ENCODE measurements at places on chromosomes 6 and 20.

DNA sequence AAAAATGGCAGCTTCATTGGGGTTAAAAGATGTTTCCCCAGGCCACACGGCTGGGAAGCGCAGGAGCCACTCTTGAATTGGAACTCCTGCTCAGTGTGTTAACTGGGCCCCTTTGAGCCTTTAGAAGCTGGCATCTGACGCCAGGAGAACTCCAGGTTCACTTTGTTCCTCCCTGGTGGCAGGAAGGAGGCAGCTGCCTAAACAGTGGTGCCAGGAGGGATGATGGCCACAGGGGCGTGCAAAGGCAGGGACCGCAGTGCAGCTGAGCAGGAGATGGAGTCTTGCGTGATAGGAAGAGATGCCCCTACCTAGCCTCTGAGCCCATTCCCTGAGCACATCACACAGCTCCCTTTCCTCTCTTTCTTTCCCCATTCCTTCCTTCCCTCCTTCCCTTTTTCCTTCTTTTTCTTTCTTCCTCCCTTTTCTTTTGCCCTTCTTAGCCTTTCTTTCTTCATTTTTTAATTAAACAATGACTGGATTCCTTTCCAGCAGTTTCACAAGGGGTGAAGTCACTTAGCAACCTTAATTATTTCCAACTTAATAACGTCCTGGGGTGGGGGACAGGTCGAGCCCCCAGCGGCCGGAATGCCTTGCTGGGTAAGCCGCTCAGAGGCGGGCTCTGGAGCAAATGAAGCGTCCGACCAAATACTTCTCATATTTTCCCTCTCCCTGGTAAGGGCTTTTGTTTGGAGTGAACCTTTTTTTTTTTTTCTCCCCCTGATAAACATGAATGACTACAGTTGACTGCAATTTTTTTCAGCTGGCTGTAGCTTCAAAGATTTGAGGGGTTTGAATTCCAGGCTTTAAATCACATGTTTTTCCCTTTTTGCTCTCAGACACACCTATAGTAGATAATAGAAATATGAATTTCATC, 20.8 kb upstream of the BMP7 start:
- no peak for DNase-seq

- DNase-seq = no peak
These were observed 245.4 kb downstream of the PTPRK start for GRCh38 chr6:128275030-128275429.

- no peak for DNase-seq
These were observed 62.1 kb downstream of the FOXO3 start for GRCh38 chr6:108622641-108623298.

GRCh38 chr6:148497717-148498116, 155.1 kb downstream of the SASH1 start:
- DNase-seq = no peak

DNA sequence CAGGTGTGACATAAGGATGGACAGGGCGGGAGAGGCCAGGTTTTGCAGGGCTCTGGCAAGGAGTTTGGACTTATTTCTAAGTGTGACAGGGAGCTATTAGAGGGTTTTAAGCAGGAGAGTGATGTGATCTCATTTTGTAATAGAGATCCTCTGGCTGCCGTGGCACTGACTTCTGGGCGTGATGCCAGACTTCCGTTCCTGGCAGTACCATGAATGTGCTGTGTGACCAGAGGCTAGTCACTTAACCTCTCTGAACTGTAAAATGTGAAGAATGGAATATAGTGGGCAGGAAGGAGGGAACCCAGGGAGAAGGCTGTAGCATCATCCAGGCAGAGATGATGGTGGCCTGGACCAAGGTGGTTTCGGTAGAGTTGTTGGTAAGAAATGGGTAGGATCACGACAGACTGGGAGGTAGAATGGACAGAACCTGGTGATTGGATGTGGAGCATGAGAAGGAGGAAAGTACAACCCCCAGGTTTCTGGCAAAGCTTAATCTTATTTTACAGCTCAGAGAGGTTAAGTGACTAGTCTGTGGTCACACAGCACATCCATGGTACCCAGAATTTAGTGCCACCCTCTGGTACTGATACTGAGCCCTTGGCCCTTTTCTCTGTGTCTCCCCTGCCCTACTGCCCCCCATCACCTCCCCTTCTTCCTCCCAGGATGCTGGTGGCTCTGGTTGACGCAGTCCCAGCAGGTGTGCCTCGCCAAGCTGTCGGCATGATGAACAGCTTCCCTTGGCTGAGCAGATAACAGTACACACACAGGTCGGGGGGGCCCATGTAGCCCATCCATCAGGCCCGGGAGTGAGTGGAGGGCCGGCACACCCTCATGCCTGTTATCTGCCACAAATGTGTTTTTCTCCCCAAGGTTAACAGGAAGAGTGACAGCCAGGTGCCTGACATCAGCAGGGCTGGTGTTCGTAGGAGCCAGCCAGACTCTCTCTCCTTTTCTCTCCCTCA, 52.9 kb upstream of the CTNNBL1 start:
- DNase-seq = no peak

DNA sequence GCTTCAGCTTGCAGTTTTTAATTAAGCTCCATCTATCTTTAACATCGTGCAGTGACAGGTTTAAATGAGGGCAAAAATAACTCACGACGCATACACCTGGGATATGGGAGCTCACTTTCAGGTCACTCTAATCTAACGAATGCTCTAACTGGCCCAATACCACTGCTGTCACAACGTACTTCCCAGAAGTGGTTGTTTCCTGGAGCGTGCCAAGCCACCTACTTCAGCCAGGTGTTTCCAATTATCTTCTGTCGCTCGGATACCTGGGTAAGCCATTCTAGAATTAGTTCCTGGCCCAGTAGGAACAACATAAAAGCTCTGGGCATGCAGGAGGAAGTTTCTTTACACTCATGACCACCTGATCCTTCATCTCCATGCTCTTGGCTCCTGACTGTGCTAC, 147.4 kb downstream of the FOXC1 start:
- DNase-seq = no peak

GRCh38 chr20:61932199-61932592, 133.5 kb downstream of the TAF4 start:
- DNase-seq = no peak
